Caudate nucleus (tissue), 63 donors: ENCODE measurements at places on chromosomes 7 and 10.

GRCh38 chr10:47048526-47048905 is 137.3 kb downstream of the PTPN20 start:
- DNase-seq, result no peak

GRCh38 chr10:1183033-1183396 is 126.8 kb downstream of the WDR37 start:
- DNase-seq, result no peak

GRCh38 chr7:9600974-9601373 is 1167.6 kb downstream of the NXPH1 start:
- no peak for DNase-seq

- DNase-seq, result no peak
Measured at GRCh38 chr7:48170506-48170905, 752 bp upstream of the ABCA13 start.

GRCh38 chr7:19101909-19102308 is 15.5 kb downstream of the TWIST1 start:
- DNase-seq, result no peak
